ENCODE measurements at places on chromosomes 4 and X.
A peak's percentile ranks its signal among the peaks of the same experiment; 100 is the strongest.

- DNase-seq = no peak
Measured at GRCh38 chr4:94525993-94526728, 74.4 kb downstream of the PDLIM5 start.

GRCh38 chr4:17092736-17093437 is 194.4 kb upstream of the LDB2 start:
- DNase-seq = no peak

DNA sequence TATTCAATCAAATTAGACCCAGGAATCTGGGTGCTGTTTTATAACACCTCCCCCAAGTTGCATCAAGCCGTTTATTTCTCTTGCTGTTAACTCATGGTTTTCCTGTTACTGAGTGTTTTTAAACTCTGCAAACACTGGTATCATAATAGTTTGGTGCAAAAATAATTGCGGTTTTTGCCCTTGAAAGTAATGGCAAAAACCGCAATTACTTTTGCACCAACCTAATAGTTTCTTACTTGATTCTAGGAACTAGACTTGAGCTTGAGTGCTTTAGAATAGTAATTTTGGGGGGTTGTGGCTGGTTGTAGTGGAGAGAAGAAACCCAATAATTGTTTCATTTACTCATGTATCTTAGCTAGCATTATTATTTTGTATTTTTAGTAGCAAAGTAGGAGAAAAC is 156.6 kb downstream of the FHIP1A start:
- DNase-seq = no peak

DNA sequence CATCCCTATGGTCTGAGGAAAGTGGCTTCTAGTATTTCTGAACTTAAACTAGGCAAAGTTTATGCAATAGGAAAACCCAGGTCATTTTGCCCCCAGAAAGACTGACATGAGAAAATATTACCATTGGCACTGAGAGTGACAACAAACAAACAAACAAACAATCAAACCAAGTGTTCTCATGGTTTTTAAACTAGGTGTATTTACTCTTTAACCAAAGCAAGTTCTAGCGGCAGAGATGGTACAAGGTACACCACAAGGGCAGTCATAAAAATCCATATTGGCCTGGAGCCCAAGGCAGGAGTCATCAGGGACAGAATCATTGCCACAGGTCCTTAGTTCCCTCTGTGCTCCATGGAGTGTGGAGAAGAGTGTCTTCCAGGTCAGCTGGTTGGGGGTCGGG is 26.0 kb upstream of the ENPEP start:
- no peak for DNase-seq

DNA sequence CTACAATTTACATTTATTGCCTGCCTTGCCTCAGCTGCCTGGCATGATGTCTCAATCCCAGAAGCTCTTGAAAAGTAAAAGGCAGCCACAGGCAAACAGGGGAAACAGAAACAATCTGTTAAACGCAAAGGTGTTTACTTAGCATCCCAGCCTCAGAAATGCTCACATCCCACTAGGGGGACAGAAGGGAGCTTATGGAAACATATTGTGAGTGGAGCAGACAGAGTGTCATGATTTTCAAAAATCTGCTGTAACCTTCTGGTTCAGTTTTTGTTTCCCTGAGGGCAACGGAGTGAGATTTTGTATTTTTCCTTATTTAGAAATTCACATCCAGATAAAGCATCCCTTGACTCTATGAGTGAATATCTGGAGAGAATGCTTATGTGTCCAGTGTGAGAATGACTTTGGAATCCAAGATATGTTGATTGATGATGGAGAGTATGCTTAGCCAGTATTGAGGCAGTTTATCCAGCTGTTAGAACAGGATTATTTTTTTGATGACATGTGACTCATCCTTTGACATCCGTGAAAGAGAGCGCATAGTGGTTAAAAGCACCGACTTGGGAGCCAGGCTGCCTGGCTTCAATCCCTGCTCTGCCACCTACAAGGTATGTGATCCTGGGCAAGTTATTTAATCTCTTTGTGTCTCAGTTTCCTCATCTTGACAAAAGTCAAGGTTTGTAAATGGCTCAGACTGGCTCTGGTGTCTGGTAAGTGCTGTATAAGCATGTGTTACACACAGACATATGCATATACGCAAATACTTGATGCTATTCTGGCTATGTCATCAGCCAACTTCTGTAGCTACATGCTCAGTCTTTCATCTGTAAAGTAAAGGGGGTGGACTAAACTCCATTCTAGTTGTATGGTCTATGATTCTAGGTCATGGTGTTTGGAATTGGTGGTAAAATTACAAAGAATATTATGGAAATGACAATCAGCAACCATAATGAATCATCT is 381.2 kb downstream of the RAPGEF2 start:
- no peak for DNase-seq

GRCh38 chrX:55767100-55767499 is 49.6 kb downstream of the RRAGB start:
- DNase-seq = no peak

GRCh38 chr4:185839194-185839712 is 27.3 kb upstream of the SORBS2 start:
- no peak for DNase-seq

GRCh38 chr4:7947927-7948326 is 8.3 kb upstream of the AFAP1 start:
- no peak for DNase-seq

GRCh38 chrX:40736170-40736505 is 796 bp upstream of the MED14 start:
- no peak for DNase-seq

DNA sequence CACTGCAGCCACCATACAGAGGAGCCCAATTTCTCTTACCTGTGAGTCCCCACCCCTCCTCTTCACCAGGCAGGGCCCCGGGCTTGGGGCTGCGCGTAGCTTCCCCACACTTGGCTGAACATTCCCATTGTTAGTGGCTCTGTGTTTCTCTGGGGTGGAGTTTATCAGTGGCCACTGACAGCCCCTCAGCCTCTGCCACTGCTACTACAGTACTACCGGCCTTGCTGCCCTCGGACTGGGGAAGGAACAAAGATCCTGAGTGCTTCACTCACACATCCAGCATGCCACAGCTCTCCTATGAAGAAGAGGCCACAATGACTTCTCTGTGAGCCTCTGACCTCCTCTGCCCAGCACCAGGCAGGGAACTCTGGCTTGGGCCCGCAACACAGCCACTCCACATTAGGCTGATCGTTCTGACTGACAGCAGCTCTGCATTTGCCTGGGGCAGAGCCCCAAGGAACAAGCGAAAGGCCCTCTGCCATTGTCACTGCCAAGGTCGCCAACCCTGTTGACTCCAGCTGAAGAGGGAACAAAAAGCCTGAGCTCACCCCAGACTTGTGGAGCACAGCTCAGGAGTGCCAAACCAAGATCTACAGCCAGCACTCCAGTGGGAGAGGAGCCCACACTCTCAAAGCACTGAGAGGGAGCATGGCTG is 24.0 kb downstream of the ABCB7 start:
- DNase-seq = no peak

DNA sequence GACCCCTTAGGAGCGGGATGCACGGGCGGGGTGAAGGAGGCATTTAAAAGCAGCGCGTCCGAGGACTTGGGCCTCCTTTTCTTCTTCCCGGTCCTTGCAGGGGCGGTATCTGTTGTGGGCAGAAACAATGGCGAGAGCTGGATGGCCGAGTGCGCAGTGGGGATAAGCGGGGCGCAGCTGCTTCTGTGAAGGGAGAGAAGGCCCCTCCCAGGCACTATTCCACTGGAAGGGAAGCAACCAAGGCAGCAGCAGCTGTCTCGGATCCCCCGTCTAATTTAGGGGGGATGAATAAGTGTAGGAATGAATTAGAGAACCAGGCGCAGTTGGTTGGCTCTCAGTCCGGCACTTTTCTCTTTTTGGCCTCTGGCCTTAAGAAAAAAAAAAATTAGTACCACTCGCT is 995 bp downstream of the SMARCA5 start:
- DNase-seq = no peak

DNA sequence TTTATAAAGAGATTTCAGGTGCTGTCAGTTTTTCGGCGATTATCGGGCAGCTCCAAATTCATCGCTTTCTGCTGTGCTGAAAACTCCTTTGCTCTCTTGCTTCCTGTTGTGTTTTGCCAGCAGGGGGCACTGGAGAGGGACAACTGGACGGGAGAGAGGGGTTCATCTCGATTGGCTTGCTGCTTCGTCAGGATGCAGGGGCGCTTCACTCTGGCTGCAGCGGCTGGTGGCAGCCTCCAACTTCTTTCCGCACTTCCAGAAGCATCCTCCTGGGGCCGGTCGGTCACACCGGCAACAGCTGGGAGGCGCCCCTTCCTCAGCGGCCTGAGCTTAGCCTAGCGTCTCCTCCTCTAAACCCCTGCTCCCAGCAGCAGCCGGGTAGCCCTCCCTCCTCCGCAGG is 29.5 kb downstream of the MSL3 start:
- DNase-seq = peak; percentile 18
